ENCODE measurements at places on chromosomes 7 and 10.

DNA sequence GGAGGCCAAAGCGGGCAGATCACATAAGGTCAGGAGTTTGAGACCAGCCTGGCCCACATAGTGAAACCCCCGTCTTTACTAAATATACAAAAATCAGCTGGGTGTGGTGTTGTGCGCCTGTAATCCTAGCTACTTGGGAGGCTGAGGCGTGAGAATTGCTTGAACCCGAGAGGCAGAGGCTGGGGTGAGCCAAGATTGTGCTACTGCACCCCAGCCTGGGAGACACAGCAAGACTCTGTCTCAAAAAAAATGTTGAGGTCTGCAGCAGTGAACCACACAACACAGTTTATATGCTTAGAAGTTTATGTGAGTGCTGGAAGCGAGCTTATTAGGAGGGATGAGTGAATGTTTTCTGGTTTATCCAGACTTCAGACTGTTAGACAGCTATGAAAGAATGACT, 10.4 kb downstream of the LHPP start:
- DNase-seq = no peak

DNA sequence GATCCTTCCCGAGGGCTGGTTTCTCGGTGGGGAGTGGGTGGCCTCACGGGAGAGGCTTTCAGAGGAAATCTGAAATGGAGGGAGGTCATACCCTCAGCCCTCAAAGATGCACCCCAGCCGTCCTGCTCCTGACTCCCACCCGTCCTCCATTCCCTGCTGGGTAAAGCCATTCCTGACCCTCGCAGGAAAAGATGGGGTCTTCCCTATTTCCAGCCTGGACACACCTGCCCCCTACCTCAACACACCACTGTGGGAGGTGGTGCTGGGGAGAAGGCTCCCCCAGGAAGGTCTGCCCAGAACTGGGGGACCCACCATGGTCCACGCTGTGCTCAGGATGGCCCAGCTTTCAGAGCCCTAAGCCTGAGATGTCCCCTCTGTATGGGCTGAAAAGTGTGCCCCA, 86.9 kb downstream of the CHST15 start:
- no peak for DNase-seq

- no peak for DNase-seq
These were observed 448.5 kb upstream of the MKI67 start for GRCh38 chr10:128574581-128575210.

DNA sequence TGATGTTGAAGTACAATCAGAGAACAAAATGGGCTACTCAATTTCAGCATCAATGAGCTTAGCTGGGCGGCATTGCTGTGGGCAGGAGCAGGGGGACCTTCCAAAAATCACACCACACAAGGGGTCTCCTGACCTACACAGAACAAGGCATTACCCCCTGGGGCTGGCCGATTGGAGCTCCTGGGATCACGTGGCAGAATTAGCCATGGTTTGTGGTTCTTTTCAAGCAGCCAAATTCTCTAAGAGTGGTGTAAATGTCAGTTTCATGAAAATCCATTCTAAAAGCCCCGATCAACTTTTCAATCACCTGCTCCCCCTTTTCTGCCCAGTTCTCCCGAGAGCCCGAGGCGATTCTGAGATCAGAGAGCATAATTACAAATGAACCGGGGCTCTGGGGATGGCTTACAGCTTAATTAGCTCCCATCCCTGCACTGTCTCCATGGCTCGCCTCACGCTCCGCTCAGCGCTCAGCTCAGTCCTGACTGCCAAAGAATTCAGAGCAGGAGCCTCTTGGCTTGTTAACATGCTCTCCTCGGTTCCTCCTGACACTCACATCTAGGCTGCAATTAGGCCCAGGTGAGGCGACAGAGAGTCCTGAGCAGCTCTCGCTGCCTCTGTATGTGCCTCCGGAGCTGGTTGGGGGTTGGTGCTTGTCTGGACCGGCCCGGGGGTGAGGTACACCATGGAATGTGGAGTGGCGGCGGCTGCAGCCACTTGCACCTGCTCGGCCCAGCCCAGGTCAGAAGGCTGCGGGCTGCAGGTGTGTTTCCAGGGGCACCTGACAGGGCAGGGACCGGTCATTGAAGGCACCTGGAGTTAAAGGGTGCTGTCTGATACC, 111.8 kb downstream of the WDR11 start:
- DNase-seq = no peak

DNA sequence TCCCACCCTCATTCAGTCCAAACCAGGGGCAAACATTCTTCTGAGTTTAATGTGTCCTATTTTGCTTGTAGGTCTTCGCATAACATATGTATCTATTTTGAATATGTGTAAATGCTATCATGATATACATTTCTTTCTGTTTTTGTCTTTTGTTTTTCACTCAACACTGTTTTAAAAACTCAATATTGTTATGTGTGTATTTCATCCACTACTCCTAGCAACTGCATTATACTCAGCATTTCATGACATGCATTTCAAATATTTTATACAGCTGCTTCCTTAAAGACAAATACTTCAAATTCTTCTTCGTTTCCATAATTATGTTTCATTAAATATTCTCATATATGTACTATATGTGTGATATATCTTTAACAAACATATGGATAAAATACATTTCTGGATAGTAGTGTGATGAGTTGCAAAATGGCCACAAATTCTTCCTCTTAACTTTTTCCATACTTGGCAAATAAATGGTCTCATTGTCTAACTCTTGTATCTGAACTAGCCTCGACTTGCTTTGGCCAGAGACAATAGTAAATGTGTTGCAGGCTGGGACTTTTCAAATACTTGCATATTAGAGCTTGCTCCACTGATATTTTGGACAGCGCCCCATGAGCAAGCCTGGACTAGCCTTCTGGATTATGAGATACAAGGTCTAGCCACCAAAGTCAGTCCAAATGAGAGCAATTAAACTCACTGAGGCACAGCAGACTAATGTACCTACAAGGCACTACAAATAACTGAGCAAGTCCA, 539.7 kb upstream of the KCND2 start:
- peak; percentile 96 for DNase-seq

- no peak for DNase-seq
These were observed 51.0 kb upstream of the INPP5A start for GRCh38 chr10:132486539-132487121.

- DNase-seq = peak; percentile 77
These were observed 20.9 kb downstream of the ANKIB1 start for GRCh38 chr7:92266415-92267241.

DNA sequence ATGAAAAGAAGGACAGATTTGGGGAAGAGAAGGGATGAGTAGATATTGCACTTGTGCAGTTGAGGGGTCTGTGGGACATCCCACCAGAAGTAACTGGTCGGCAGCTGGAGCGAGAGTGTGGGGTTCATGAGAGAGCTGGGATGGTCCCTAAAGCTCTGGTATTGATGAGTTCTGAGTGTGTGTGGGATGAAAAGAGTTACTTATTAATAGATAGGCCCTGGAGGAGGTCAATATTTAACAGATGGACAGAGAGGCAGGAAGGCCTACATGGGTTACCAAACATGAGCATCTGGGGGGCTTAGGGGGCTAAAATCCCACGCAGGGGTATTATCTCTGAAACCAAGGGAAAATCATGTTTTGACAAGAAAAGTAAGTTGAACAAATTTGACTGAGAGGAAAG, 95.7 kb upstream of the SFMBT2 start:
- no peak for DNase-seq

DNA sequence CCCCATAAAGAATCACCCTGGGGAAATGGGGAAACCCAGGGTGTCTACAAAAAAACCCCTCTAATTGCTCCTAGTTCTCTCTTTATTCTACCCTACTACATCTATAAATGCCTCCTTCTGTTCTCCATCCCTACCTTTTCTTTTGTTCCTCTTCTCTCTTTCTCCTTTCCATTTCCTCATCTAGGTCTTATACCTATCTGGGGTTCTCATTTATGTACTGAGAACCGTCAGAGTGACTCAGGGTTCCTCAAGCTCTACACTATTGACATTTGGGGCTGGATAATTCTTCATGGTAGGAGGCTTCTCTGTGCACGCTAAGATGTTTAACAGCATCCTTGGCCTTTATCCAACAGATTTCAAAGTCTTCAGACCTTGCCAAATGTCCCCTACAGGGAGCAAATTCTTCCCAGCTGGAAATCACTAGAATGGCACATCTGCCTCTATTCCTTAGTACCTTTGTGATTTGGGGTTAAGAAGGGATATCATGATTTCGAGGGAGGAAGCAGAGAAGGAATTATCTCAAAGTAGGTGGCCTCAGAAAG, 137.4 kb upstream of the PTN start:
- no peak for DNase-seq

- DNase-seq = no peak
These were observed 15.0 kb downstream of the ARPC1A start for GRCh38 chr7:99340659-99341058.

DNA sequence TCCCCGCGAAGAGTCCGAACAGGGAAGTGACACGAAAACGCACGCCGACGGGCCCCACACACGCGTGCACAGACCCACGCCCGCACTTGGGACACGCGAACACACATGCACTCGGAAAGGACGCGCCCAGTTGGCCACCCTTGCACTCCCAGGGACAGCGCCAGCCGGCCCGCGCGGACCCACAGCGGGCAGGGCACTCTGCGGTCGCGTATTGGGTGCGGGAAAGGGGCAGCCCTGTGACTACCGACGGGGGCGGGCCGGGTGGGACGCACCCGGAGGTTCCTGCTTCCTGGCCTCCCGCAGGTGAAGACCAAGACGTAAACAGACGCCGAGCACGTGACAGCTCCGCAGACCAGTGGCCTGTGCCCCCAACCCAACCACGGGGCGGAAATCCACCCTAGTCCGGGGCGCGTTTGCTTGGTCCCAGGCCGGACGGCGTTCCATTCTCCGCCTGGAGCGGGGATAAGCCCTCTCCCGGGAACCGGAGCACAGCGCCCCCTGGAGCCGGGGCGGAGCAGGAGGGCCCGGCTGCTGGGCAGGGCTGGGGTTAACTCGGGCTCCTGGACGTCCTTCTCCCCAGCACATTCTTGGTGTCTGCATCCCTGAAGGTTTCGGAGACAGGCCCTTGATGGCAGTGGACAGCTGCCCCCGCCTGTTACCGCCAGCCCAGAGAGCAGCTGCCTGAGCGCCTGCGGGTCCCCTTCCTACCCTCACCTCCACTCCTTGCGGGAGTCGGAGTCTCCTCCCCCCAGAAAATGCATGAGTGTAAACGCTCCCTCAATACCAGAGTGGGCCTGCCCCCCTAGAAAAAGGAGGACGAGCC, 2.0 kb upstream of the LZTS2 start:
- DNase-seq = peak; percentile 57

GRCh38 chr7:51165337-51165736, 151.3 kb downstream of the COBL start:
- DNase-seq = no peak

DNA sequence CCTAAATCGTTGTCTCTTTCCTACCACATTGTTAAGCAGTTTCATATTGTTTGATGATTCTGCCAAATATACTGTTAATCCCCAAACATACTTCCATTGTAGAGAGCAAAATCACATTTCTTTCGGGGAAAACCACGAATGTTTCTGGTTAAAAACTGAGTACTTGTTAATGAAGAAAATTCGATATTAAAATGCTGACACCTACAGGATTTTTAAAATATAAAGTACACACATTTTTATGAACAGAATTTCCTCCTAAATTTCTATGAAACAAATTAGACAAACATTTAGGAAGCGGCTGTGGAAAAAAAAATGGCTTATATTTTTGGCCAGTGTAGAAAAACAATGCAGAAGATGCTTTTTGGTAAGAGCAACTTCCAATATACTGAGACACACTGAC, 68.8 kb downstream of the IDE start:
- DNase-seq = no peak

GRCh38 chr10:103517234-103518085, 24.0 kb downstream of the NEURL1 start:
- no peak for DNase-seq

GRCh38 chr10:64174666-64175255, 653.6 kb downstream of the REEP3 start:
- no peak for DNase-seq

- DNase-seq = peak; percentile 23
These were observed 879 bp downstream of the NUDT5 start for GRCh38 chr10:12194752-12195271.

DNA sequence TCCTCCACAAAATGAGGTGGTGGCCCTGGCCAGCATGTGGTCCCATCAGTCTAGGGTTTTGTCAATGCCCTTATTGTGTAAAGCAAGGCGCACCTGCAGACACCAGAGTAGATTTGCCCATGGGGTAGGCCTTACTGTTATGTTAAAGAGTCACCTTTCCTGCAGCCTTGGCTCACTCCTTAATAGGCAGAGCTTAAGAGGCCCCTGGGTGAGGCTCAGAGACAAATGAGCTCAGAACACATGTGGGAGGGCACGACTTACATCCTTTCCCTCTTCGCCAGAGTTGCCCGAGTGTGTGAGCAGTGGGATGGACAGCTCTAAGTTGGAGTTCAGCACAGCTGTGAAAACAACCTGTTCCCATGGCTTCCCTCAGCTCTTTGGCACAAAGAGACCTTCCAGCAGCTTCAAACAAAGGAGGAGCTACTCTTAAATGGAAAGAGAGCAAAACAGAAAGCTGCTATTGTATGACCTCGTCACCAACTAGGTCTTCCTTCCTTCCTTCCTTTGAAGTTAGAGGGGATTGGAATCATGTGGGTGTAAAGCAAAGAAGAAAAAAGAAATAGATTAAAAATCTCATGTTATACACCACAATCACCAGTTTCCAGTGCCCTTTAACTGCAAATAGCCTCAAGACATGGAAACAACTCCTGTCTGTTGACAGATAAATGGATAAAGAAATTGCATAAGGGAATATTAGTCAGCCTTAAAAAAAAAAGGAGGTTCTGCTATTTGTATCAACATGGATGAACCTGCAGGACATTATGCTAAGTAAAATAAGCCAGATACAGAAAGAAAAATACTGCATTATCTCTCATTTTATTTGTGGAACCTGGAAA, 11.9 kb upstream of the XPNPEP1 start:
- DNase-seq = peak; percentile 83

DNA sequence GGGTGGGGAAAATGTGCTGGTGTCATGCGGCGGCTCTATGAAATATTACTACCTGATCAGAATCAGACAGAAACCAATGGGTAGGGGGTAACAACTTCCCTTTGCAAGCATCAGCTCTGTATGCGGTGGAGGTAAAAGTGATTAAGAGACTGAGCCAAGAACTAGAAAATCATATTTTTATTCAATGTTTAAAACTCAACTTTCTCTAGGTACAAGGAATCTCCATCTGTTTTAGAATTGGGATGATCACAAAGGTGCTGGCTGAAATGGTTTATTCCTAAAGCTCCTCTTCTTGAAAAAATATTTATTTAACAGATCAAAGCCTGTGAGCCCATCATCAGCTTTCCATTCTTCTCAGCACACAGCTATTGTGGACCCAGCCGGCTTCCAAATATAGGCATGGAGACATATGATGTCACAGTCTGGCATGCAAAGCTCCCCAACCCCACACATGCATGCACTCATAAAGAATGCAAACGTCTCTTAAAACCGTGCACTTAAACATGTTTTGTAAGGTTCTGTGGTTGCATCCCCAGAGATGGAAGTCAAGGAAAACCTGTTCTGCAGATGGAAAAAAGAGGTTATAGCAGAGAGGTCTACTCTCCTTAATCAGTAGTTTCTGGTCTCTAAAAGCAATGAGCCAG, 126.0 kb downstream of the SKIDA1 start:
- peak; percentile 96 for DNase-seq

DNA sequence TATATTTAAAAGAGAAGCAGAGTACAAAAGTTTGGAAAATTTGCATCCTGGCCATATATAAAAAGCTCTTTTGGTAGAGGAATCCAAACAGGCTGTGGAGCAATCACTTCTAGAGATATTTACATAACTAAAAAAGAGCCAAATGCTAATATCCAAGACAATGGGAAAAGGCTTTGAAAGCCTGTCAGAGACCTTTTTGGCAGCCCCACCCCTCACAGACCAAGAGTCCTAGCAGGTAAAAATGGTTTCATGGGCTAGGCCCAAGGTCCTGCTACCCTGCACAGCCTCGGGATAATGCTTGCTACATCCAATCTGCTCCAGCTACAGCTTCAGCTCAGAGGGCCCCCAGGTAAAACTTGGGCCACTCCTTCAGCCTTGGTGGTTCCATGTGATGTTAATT, 430.2 kb upstream of the KCND2 start:
- no peak for DNase-seq
